Activated effector memory CD4-positive, alpha-beta T cell treated with Interleukin-2 at 50 U/mL for 16 hours (primary cell): ENCODE measurements at places on chromosomes 3 and 15.
A peak's percentile ranks its signal among the peaks of the same experiment; 100 is the strongest.

- DNase-seq: no peak
These were observed 91.7 kb downstream of the APBA2 start for GRCh38 chr15:28977377-28978010.

GRCh38 chr3:53219895-53220483 is 35.8 kb downstream of the TKT start:
- peak; percentile 59 for DNase-seq

DNA sequence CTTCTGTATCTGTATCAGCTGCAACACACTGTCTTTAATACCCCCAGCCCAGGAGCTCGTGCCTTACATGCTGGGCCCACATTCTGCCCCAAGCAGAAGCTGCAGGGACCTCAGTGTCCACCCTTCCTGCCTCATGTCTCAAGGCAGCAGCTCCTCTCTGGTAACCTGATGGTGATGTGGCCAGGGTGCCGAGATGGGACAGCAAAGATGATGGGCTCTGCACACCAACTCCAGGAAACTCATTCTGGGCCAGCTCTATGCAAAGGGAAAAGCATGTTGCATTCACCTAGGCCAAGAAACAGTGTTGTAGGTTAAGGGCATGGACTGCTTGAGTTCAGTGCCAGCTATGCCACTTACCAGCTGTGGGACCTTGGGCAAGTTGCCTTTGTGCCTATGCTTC is 79.5 kb upstream of the PRR23C start:
- DNase-seq: no peak

DNA sequence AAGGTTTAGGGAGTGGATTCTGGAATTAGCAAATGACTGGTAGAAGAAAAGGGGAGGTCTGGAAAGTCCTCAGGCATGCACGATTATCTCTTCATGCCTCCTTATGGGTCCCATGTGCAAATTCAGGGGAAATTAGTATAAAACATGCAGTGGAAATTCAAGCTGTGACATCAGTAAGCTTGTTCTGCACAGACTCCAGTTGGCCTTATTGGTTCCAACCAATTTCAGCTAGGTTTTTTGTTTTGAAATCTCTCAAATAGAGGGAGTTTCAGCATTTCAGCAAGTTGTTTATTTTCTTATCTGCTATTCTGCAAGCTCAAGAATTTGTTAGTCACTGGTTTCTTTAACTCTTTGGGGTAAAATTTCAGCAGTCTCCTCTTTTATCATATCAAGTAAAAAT is 774 bp upstream of the TMCO5A start:
- DNase-seq: no peak

- no peak for DNase-seq
These were observed 112.3 kb downstream of the GALK2 start for GRCh38 chr15:49282366-49282765.

DNA sequence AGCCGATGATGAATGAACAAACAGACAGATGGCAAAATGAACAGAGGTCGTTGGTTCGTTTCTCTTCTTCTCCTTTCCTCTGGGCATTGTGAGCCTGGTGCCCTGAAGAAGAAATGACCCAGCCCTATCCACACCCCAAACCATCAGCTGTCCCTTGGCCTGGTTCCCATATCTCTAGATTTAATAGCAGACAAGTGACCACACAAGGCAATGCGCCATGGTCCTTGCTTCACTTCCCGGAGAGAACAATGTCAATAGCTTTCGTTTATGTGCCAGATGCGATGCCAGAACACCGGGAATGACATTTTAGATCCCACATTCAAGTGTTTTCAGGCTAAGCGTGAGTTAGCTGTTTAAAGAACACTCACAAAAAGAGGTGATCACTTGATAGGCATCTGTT is 17.7 kb downstream of the POC1A start:
- no peak for DNase-seq

DNA sequence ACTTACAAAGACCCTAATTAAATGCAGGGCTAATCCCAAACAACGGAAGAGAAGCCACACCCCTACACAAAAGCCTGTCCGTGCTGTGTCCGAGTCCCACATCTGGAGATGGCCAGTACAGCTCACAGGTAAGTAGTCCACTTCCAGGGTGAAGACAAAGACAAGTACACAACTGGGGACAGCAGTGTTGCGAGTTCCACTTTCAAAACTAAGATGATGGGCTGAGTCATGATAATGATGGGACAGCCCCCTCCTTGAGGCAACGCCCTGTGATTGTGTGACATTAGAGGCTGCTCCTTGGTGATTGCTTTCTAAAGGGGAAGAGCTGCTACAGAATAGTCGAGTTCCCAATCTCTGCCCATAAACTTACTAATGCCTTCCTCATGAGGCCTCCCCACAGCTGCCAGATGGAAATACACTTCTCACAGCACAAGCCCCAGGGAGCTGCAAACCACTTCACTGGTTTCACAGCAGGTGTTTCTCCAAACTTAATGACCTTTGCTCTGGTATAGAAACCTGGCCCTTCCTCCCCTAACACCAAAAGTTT is 27.6 kb downstream of the RFT1 start:
- peak; percentile 2 for DNase-seq

DNA sequence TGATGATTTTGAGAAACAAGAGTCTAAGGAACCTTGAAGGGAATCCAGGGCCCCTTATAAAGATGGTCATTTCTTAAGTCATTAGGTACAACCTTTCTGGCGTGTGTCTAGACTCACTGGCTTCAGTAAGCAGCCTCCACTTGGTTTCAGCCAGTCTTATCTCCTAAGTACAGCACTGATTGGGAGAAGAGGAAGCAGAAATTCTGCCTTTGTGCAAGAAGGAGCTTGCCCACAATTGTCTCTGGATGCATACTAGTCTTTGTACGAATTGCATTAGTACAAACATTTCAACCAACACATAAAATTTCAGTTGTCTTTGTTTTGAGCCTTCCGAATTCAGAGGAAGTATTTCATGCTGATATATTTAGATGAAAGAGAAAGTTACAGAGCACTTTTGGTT is 139.4 kb downstream of the SLCO3A1 start:
- DNase-seq: no peak

GRCh38 chr3:4750306-4750968 is 228.8 kb upstream of the BHLHE40 start:
- no peak for DNase-seq

- no peak for DNase-seq
These were observed 20.8 kb downstream of the MUC4 start for GRCh38 chr3:195790901-195791300.

DNA sequence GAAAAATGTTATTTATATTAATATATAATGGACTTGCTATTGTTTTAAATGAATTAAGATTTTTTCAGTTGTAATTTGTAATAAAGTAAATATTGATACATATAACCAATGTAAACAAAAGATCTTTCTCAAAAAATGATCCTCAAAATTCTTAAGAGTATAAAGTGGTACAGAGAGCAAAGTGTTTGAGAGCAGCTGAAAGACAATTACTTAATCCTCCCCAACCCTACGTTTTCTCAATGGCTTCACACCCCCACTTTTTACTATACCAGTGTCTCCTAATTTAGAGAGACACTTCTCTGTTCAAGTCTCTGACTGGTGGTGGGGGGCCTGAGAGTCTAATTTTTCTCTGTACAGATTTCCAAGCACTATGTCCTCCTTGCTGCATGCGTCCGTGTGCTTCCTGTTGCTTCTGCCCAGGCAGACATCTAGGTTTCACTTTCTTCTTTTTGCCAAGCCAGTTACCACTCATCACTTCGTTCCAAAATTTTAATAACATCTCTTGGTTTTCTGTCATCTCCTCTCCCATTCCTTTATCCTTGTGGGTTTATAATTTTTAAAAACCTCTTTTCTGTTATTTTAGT is 276.3 kb upstream of the DNAJC19 start:
- no peak for DNase-seq

- DNase-seq: no peak
These were observed 125.3 kb upstream of the THBS1 start for GRCh38 chr15:39455471-39455991.

- DNase-seq: no peak
These were observed 153.5 kb downstream of the DNAJB8 start for GRCh38 chr3:128313071-128313725.

- no peak for DNase-seq
These were observed 118.7 kb downstream of the CHRNA7 start for GRCh38 chr15:32148833-32149555.

DNA sequence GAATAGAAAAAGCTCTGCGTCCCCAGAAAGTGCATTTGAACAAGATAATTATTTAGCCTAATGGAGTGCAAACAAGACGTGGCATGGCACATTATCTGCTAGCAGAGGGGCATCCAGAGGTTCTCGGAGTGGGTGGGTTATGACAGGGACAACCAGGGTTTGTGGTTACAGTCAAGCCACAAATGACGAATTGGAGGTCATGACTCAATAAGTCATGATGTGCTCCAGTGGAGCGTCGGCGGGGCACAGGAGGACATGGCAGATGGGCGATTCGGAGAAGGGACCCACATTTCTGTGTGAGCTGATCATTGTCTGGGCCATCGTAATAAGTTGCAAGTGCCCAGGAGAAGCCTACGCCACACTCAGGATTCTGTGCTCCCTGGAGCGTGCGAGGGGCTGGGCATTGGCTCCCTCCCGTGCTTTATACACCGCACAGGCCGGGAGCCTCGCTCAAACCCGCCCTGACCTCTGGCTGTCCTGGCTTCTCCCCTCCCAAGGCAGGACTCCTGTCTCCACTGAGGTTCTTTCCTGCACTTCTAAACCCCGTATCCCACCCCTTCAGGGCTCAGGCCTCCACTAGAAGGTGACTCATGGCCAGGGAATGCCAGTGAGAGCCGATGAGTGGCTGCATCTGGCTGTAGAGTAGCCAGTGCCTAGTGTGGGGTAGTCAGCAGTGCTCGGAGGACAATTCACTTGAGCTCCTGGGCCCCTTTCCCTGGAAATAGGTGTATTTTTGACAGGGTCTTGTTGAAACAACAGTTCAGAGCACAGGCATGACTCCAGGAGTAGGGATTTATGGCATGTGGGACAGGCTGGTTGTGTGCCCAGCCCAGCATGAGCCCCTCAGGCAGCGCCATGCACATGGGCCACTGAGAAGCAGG is 67.4 kb downstream of the GRIP2 start:
- no peak for DNase-seq

- DNase-seq: no peak
These were observed 28.8 kb downstream of the KNG1 start for GRCh38 chr3:186746008-186746407.

DNA sequence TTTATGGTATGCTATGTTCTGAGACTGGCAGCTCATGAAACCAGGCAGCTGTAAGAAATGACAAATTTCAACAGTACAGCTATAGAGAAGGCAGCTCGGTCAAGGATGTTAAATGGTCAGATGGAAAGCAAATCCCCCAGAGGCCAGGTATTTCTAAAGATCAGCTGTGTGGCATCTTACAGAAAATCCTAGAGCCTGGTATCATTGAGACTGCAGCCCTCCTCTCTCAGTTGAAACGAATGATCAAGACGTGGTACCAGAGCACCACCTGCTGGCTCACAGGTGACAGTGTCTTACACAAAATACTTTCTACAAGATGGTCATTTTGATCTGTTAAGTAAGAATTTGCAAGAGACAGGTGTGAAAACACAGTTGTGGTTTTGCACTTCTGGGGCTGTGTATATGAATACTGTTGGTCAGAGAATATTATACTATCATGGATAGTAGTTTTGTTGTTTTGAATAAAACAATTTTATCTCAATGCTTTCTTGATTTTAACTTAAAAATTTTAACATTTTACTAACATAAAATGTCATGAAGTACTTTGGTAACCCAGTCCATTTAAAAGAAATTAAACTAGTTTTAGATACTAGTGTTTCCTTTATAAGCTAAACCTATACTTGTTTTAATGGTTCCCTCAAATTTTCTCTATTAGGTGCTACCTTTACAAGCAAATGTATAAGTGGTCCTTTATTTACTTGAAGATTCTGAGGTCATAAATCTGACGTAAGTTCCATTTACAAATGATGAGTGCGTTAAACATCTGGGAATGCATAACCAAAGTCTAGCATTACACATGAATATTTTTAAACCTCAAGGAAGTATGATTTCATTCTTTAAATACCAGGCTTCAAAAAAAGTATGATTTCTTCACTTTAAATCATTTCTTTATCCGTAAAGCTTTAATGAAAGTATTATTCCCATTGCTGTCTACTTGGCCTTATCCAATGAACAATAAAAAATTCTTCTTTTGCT is 121.8 kb downstream of the PDZRN3 start:
- no peak for DNase-seq

- no peak for DNase-seq
These were observed 8.4 kb downstream of the CDAN1 start for GRCh38 chr15:42728560-42728959.

GRCh38 chr3:64265646-64266045 is 40.4 kb upstream of the PRICKLE2 start:
- DNase-seq: no peak

GRCh38 chr15:30008156-30008555 is 74.6 kb upstream of the GOLGA8J start:
- no peak for DNase-seq

DNA sequence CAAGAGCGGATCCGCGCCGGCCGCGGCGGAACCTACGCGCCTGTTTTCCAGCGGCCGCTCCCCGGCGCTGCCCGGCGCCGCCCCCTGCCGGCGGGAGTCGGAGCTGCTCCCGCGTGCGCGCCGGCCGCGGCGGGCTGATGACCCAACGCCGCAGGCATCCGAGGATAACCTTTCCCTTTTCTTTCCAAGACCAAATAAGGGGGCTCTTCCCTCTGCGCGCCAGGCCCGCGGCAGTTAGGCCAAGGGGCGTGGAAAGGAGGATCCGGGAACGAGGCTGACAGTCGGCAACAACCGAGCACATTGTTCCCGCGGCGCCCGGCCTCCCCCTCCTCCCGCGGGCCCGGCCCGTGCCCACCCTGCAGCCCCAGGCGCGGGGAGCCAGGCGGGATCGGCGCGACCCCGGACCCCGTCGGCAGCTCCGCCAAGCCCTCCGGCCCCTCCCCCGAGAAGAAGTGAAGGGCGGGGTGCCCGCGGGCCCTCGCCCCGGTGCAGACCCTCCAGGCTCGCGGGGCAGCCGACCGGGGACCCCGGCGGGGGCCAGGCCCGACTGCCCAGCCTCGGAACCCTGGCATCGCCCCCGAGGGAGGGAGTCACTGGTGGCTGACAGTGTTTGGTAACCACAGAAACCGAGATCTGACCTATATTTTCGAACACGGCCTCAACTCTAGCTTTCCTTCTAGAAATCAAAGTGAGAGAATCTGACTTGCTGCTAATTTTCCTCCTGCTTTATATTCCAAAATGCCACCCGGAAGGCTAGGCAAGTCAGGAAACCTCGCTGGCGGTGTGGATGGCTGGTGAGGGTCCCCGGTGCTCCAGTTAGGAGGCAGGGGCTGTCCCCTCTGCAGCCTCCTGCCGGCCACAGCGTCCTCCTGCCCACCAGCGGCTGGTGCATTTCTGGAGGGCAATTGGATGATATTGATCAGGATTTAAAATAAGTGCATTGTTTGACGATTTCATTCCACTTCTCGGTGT is 45.6 kb upstream of the SYNM start:
- peak; percentile 19 for DNase-seq

- DNase-seq: no peak
These were observed 159.0 kb upstream of the TSC22D2 start for GRCh38 chr3:150248888-150249681.

DNA sequence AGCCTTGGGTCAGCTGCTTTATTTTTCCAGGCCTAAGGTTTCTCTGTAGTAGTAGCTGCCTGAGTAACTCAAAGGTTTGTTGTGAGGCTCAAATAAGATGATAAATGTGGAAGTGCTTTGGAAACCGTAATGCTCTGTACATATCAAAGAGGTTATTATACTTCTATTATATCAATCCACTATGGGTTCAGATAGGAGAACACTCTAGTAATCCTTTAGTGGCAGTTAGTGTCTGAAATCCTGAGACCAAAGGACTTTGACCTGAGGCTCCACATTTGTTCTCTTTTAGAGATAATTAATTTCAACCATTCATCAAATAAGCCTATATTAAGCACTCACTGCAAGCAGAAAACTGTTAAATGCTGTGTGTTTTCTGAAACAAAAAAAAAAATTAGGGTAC is 128.6 kb upstream of the BCL6 start:
- no peak for DNase-seq

- no peak for DNase-seq
These were observed 16.8 kb upstream of the SLC4A7 start for GRCh38 chr3:27500986-27501385.
